ENCODE measurements at places on chromosomes 5 and 9.

DNA sequence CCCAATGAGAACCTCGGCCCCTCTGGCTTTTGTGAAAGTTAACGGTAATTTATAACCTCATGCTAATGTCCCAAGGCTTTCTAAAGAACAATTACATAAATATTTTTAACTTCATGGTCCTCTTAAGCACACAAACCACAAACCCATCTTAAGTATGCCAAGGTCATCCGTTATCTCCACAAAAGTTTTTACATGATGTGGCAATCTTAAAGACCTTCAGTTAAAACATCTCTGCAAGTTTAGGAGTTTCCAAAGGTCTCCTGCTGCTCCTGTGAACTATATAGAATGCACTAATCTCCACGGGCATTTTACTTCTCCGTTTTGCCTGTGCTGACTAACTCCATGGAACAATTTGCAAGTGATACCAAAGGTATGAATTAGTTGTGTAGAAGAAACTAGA, 228.2 kb downstream of the TLE1 start:
- no peak for DNase-seq

DNA sequence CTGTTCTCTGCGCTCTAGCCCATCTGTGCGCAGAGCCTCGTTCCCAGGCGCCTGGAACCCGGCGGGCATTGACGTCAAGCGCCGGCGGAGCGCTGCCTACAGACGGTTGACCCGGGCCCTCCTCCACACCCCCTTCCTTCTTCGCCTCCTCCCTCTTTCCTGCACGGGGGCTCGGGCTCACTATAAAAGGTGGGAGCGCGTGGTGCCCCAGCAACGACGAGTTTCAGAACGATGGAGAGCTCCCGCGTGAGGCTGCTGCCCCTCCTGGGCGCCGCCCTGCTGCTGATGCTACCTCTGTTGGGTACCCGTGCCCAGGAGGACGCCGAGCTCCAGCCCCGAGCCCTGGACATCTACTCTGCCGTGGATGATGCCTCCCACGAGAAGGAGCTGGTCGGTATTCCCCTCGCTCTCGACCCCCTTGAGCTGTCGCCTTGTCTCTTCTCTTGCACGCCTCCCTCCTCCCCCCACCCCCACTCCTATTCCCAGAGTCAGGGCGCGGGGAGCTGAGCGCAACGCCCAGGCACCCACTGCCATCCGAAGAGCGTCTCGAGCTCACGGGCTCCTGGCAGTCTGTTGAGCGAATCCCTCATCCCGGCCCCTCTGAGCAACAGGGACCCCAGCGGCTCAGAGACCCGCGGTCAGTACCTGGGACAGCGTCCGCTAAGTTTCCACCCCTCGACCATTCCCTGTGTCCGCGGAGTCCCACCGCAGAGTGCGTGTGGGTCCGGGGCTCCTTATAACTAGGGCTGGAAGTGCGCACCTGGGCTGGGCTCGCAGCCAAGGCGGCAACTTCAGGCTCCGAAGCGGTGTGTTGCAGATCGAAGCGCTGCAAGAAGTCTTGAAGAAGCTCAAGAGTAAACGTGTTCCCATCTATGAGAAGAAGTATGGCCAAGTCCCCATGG, at the start of gene CARTPT:
Gene CARTPT (plus strand): TSS at position 213 of the 902 bp plus-strand sequence. CDS start 19 bp downstream, at position 232.
- DNase-seq: no peak

DNA sequence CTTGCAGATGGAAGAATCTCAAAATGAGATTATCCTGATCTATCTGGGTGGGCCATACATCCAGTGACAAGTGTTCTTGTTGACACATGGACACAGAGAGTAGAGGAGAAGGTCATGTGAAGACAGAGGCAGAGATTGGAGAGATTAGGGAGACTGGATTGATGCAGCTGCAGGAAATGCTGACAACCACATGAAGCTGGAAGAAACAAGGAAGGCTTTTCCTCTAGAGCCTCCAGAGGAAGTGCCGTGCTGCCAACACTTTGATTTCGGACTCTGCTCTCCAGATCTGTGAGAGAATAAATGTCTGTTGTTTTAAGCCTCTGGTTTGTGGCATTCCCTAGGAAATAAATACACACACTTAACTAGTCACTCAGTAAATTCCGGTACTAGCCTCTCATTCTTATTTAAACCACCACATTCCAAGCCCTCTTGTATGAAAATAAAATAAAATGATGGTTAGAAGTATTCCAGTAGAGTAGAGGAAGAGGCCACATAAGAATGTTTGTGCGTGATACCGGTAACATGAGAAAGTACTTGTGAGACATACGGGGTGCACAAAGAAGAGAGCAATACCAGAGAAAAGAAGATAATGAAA, 110.9 kb upstream of the DMAC1 start:
- no peak for DNase-seq

DNA sequence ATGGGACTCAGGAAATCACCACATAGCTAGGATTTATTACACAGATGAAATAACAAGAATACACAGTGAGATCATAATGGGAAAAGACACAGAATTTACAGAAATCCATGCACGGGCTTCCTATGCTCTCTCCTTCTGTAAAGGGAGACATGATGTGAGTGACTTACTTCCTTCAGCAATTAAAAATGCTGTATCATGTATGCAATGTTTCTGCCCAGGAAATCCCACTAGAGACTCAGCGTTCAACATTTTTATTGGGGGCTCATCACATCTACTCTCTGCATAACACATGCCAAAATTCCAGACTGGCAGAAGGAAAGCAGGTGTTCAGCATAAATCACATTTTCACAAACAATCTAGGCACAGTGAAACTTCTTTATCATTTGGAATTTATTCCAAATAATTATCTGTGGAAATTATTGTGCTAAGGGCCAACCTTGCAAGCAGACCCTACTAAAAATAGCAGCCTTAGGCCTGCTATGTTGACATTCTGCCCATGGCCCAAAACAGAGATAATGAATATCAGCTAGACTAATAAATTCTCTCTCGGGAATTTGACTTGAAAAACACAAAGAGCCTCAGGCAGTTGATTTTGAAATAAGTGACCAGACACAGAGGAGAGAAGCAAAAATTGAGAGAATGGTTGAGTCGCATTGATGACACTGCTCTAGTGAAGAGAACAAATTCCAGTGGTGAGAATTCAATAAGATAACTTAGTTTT, 31.4 kb upstream of the SELENOP start:
- no peak for DNase-seq

- no peak for DNase-seq
Measured at GRCh38 chr5:53164478-53165165, 55.1 kb upstream of the MOCS2 start.

- no peak for DNase-seq
Measured at GRCh38 chr9:3746296-3747275, 220.8 kb upstream of the RFX3 start.

- DNase-seq: no peak
Measured at GRCh38 chr5:154797762-154798161, 42.6 kb downstream of the LARP1 start.

- no peak for DNase-seq
Measured at GRCh38 chr5:40799258-40799657, 1.1 kb upstream of the PRKAA1 start.

GRCh38 chr5:94021246-94021645, 279.8 kb upstream of the POU5F2 start:
- DNase-seq: no peak

GRCh38 chr5:66818935-66819328, 222.7 kb downstream of the MAST4 start:
- DNase-seq: no peak

GRCh38 chr5:151692312-151692711, 5.6 kb upstream of the SPARC start:
- DNase-seq: peak; percentile 54

DNA sequence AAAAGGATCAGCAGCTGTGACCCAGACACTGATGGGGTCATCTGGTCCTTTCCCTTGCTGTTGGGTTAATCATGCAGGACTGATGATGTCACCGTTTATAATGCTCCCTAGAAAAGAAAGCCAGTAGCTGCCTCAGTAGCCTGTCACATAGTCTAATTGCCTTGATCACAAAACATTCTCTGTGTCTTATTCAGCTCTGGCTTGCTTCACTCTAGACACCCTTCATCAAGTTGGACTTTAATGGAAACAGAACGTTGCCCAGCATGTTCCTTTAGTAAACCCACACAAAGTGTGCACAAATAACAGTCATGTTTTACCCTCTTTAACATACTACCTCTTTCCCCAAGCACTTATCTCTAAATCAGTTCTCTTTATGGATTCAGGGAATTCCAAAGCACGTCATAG, 170.8 kb downstream of the SGCD start:
- DNase-seq: no peak

- no peak for DNase-seq
Measured at GRCh38 chr9:128550226-128550625, 2.2 kb upstream of the SPTAN1 start.

GRCh38 chr5:156893517-156893916, 43.4 kb downstream of the PPP1R2B start:
- no peak for DNase-seq

GRCh38 chr9:22863106-22863505, 416.5 kb downstream of the DMRTA1 start:
- no peak for DNase-seq

DNA sequence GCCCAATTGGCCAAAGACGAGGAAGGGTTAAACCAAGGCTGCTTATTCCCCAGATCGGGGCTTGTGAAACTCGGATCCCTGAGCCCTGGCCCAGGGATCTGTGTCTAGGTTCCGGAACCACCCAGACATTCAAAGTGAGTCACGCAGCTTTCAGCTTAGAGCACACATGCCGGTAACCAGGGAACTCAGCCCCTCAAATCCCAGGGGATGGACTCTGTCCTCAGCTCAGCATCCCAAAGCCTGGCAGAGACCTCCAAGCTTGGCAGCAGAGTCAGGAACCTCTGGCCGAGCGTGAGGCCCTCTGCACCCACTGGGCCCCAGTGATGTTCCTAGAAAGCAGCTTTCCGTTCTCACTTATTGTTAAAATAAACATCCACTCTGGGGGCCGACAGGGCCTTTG, 5.1 kb downstream of the PNPLA7 start:
- DNase-seq: no peak

- DNase-seq: peak; percentile 51
Measured at GRCh38 chr9:137604345-137605086, 970 bp upstream of the ARRDC1 start.

- no peak for DNase-seq
Measured at GRCh38 chr5:57750282-57750681, 267.7 kb upstream of the ACTBL2 start.

DNA sequence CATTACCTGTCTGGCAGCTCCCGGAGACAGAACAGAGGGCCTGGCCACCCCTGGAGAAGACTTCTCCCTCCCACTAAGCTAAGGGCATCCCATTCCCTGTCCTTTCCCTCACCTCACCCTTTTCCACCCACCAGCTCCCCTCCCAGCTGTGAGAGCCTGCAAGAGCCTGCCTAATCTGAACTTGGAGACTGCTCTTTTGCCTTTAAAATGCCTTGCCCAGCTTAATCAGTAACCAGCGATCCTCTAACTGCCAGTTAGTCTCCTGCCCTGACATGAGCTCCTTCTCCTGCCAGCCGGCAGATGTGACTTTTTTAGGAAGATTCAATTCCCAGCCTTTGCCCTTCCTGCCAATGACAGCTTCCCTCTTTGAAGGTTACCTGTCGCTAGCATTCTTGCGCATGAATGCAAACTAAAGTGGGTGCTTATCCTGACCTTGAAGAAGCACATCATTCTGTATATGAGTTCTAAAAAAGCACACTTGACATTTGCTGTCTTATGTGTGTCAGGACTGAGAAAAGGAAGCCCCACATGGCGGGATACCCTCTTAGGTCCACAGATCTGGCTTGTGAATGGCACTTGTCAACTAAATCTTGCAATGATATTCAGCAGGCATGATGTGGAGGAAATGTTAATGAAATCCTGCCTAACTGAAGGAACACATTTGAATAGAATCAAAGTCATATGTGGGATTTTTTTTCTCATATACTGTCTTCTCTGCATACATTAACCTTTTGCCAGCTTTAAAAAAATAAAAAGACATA, 411.2 kb upstream of the SLC30A5 start:
- peak; percentile 68 for DNase-seq

DNA sequence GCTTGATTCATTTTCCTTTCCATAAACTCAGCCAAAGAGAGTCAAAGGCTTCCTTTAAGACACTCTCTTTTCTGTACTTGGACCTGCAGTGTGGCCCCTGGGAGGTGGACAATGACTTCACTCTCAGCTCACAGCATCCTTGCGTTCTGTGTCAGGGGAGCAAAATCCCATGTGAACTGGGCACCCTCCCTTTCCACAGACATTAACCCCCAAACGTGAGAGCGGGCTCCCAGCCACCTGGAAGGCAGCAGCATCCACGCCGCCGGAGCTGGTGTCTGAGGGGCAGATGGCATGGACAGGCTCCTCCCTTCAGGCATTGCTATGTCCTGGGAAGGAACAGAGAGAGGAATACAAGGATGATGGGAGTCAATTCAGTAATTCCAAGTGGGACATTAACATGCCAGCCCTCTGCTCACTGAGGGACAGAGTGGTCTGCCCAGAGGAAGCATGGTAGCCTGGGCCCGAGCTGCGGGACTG, 39.5 kb downstream of the TRIP13 start:
- no peak for DNase-seq

DNA sequence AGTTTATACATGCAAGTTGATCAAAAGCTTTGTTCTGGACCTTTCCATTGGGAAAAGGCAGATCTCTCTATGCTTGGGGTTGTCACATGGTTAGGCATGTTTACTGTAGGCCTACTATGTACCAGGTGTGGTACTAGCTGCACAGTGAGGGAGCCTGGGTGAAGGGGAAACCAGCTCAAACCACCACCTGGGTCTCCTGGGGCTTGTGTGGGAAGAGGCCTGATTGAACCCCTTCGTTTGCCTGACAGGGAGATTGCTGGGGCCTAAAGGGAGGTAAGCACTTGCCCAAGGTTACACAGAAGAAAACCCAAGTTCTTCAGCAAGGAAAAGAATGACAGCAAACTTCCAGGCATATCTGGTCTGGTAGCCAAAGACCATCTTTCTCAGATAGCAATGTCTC, 145.9 kb downstream of the MELK start:
- DNase-seq: no peak

- peak; percentile 81 for DNase-seq
Measured at GRCh38 chr9:137049544-137050449, 3.8 kb upstream of the NPDC1 start.

- DNase-seq: no peak
Measured at GRCh38 chr5:124103671-124104070, 591.7 kb downstream of the CSNK1G3 start.

DNA sequence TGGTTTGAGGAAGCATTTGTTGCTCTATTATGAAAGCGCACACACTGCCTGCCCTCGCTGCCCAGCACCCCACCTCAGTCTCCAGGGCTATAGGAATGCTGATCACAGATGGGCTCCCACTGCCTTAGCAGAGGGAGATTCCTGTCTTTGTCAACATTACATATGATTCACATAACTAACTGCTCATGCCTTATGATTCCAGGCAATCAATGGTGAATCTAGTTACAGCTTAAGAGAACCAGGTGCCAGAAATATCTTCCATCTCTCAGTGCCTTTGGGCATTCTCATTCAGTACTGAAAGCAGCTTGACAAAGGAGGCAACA, 458.9 kb upstream of the C9orf72 start:
- DNase-seq: no peak

DNA sequence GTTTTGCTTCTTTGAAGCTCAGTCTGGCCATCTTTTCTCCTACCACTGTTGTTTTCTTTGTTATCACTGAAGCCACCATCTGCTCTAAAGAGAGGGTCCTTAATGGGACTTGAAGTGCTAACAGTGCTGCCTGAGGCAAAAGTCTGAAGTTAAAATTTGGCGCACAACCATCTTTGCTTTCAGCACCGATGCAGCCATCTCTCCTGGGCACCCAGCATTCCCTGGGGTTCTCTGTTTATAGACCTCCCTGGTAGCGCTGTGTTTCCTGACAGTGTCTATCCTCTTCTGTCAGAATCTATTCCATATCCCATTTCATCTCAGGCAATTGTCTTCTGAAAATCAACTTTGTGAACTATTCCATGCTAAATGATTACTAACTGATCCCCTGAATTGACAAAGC, 491.5 kb upstream of the MPDZ start:
- DNase-seq: no peak
